ENCODE measurements at places on chromosomes 2 and 18.
A peak's percentile ranks its signal among the peaks of the same experiment; 100 is the strongest.

GRCh38 chr2:74835831-74836674 lies 2.1 kb downstream of the HK2 start:
- peak; percentile 81 for DNase-seq

- peak; percentile 19 for DNase-seq
Measured at GRCh38 chr2:100416935-100417710, at the start of gene CHST10. TSS of gene CHST10 (minus strand) at chr2:100417668. CDS start at chr2:100406675, 10,993 bp downstream.

- peak; percentile 69 for DNase-seq
Measured at GRCh38 chr18:5890331-5891183, 4.8 kb downstream of the TMEM200C start.

- no peak for DNase-seq
Measured at GRCh38 chr2:150663143-150663542, 175.7 kb upstream of the RND3 start.

DNA sequence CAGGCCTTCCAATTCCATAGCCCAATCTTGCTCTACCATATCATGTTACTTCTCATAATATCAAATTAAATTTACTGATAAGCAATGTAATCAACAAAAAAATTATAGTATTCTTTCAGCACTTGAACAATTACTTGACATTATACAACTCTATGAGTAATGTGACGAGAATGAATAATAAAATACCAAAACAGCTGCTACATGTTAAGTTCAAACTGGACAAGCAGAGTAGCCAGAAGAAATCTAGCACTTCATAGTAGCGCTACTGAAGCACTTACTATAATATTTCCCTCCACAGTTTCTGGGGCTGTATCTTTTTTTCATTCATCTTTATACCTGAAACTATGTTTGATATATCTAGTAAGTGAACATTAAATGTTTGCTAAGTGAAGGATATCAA lies 14.9 kb downstream of the PPP3R1 start:
- no peak for DNase-seq

DNA sequence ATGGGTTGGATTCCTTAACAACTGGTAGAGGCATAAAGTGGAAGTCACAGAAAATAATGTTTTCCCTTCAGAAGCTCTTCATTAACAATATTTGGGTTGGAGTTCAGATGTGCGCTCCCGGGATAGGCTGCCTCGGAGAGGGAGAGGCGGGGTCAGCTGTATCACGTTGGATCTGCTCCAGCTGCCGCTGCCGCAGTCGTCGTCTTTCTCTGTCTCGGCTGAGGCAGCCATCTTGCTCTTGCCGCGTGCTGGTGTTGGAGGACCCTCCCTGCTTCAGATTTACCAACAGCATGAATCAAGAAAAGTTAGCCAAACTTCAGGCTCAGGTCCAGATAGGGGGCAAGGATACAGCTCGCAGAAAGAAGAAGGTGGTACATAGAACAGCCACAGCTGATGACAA lies 35.1 kb downstream of the TANC1 start:
- DNase-seq = peak; percentile 63

GRCh38 chr2:143725400-143725799 lies 596.2 kb downstream of the ARHGAP15 start:
- no peak for DNase-seq

DNA sequence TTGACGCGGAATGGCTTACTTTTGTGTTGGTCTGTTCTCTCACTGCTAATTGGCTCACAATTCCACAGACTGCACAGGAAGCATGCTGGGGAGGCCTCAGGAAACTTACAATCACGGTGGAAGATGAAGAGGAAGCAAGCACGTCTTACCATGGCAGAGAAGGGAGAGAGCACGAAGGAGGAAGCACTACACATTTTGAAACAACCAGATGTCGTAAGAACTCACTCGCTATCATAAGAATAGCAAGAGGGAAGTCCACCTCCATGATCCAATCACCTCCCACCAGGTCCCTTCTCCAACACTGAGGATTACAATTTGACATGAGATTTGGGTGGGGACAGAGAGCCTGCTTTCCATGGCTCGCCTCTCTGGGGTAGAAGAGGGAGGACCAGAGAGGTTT lies 106.2 kb downstream of the KCNF1 start:
- no peak for DNase-seq

- peak; percentile 15 for DNase-seq
Measured at GRCh38 chr18:6879508-6880195, 150.1 kb downstream of the ARHGAP28 start.

DNA sequence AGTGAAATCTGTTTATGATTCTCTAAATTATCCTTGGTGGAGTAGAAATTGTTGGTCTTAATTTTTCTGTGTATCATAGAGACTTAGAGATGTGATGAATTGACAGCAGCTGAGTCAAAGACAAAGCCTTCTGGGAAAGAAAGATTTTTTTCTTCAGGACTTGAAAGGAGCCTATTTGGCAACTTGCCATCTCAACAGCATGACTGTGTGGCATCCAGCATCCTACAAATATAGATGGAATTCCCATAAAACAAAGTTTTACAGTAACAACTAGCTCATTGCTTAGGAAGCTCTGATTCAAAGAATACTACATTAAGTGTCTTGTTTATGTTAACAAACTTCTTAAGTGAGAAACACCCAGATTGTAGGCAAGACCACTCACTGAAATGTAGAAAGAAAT lies 79.2 kb upstream of the SETBP1 start:
- DNase-seq = peak; percentile 68

- no peak for DNase-seq
Measured at GRCh38 chr2:216352653-216353270, 19.5 kb downstream of the MARCHF4 start.

DNA sequence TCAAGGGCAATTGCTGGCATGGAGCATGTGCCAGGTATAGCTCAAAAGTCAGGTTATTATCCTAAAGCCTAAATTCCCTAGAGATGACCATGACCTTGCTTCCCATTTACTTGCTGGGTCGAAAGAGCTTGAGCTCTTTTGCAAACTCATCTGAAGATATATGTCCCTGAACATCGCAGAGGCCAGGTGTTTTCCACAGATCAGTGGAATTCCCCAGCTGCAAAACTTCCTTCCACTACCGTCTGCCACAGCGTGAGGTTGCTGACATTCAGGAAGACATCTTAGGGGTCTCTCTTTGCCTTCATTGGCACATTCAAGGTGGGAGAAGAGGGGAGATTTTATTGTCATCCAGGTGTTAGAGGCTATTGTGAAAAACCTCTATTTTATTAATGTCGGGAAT lies 171.0 kb downstream of the MIB1 start:
- no peak for DNase-seq

GRCh38 chr2:144431392-144431783 lies 88.5 kb downstream of the ZEB2 start:
- no peak for DNase-seq

DNA sequence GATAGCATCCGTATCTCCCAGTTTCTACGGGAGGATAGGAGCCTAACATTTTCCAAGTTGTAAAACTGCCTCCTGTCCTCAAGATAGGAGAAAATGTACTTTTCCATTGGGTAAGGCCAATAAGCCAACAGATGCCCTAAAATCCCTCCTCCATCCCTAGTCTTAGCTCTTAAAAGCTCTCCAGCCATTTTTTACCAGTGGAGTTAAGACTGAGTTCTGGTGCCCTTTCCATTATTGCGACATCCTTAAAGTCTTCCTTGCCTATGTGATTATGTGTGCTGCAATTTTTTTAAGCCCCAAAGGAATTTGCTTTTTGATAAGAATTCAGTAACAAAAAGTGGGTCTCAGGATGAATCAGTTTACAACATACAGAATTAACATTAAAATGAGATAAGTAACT lies 33.0 kb downstream of the LINC00305 start:
- no peak for DNase-seq

GRCh38 chr18:63975628-63976027 lies 5.7 kb downstream of the SERPINB8 start:
- DNase-seq = no peak

GRCh38 chr2:60530660-60531281 lies 22.7 kb downstream of the BCL11A start:
- no peak for DNase-seq

DNA sequence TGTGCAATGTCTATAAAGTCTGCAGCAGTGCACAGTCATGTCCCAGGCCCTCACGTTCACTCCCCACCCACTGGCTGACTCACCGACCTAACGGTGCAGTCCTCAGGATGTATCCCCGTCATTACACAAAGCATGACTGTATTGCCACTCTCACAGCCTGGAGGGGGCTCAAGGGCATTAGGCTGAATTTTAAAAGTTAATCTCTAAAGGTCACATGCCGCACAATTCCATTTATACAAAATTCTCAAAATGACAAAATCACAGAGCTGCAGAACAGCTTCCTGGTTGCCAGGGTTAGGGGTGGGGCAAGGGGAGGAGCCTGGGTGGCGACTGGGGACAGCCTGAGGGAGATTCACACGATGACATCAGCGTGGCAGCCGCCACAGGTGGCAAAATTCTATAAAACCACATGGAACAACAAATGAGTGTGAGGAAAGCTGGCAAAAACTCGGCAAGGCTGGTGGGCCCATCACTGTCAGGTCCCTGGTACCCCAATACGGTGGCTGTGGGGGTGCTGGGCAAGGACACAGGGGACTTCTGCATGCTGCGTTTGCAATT lies 97.6 kb downstream of the NDUFA10 start:
- peak; percentile 34 for DNase-seq

DNA sequence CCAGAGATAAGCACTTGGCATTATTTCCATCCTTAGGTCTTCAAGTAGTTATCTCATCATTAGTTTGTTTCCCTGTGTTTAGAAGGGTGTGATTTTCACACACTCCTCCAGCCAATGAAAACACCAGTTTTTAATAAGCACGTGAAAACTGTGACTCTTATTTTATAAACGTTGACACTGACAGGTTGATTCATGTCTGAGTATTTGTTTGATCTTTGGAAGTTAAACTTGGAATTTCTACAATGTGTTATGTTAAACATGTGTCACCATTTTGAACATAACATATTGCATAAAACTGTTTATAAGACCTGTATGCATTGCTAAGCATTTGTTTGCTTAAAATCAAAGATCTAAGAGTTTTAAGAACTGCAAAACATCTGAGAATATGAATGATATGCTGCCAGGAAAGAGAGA lies 27.6 kb downstream of the SLC40A1 start:
- no peak for DNase-seq

DNA sequence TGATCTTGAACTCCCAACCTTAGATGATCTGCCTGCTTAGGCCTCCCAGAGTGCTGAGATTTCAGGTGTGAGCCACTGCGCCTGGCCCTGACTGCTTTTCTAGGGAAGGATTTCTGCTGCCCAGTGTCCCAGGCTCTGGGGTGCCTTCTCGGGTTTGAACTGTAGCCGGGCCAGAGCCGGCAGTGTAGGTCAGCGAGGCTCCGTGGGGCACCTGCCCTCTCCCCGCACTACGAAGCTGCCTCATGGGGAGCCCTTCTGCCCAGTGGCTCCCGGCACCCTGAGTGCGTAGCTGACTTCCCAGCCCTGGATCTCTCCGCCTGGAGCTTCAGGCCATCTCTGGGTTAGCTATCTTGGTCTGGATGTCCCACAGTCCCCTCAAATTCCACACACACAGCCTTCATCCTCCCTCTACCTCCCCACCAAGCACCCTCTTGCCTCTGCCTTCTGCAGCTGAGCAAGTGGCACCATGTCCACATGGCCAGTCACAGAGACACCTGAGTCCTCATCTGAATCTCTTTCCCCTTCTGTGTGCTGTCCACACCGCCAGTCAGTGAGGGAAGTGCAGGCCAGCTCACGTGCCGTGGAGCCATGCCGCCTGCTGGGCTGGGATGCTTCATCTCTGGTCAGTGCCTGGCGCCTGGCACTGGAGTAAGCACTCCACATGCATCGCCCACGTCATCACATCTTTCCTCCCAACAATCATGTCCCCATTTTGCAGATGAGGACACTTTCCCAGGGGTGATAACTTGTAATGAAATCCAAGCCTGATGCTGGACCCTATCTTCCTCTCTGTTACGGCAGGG lies 69.2 kb downstream of the EDAR start:
- DNase-seq = no peak

- peak; percentile 90 for DNase-seq
Measured at GRCh38 chr18:50786864-50787263, 33.0 kb downstream of the MRO start.

GRCh38 chr2:157843081-157843480 lies 33.0 kb downstream of the ACVR1 start:
- no peak for DNase-seq

DNA sequence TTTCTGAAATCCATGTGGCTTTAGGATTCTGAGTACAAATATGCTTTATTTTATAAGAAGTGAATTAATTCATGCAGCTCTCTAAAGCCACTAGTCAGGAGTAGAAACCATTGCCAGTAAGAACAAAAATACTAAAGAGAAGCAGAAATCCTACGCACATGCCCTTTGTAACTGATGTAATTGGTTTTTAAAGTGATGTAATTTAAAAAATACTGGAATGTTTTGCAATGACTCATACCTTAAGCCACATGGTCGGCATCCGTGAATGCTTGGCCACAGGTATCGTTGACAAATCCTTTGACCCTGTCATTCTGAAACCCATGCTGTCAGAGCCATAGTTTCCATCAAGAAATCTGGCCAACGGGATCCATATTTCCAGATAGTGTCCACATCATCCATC lies 213.3 kb downstream of the ACKR3 start:
- peak; percentile 93 for DNase-seq

DNA sequence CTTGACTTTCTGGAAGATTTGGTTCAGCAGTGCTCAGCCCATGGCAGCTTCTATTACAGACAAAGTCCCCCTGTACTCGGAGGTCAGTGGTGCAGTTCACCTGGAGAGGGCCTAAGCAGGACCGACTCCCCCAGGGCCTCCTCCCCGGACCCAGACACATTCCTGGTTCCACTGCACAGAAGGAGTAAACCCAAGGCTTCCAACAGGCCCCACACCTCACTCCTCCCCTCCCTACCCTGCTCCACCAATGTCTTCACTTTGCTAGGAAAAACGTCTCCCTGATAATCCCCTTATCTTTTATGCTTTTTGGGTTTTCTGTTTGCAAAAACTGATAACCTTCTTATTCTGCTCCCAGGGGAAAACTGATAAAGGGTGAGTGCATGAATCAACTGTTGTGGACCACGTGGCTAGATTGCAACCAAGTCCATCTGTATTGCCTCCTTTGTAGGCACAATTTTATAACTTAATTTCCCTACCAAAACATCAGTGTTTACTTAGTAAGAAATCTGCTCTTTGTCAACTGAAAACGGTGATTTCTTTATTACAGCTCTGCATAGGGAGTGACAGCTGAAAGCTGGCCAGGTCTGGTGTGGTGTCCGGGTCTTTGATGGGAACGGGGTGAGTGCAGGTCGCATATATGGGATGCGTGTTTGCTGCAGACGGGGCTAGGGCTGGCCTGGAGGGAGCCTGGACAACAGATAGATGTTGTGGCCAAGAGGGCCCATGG lies 202.5 kb downstream of the GLI2 start:
- no peak for DNase-seq

DNA sequence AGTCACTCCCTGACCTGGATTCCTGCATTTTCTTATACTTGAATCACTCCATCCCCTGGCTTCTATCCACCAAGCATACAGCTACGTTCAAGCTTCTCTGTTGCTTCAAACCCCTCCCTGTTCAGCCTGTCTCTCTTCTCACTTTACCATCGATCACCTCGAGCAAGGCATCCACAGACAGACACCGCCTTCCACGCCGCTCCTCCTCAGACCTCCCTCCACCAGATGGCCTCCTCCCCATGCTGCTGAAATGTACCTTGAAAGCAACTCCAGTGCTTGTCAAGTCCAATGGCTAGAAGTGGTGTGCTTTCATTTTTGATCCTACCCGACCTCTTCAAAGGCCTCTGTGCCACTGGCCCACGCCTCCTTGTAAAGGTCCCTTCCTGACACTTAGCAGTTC lies 131.3 kb upstream of the ACAA2 start:
- DNase-seq = peak; percentile 28
